ENCODE measurements at places on chromosomes 12 and 14.

DNA sequence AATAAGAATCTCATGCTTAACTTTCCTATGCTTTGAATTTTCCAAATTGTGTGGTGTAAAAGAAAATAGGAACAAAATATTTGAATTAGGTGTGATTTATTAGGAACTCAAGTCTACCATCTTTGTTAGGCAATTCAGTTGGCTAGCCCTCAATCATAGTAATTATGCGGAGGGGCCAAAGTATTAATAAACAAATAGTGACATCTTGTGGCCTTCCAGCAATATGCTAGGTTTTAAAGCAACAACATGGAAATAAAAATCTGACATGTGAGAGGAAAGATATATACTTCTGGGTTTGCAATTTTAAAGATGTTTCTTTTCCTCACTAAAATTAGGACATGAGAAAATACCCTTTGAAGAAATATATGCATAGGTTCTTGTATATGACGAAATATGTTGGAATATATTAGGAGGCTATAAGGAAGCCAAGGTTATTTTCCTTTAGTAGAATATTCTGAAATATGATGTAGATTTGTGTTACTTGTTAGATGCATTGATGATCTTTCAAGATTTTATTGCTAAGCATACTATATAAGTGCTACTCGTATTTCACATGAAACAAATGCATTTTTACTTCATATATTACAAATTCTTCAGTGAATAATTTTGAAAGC lies 200.4 kb downstream of the PTPRO start:
- DNase-seq: no peak

- DNase-seq: no peak
These were observed 6.6 kb downstream of the KRT6A start for GRCh38 chr12:52486166-52487105.

- DNase-seq: no peak
These were observed 379.0 kb downstream of the CCER1 start for GRCh38 chr12:90575995-90576394.

DNA sequence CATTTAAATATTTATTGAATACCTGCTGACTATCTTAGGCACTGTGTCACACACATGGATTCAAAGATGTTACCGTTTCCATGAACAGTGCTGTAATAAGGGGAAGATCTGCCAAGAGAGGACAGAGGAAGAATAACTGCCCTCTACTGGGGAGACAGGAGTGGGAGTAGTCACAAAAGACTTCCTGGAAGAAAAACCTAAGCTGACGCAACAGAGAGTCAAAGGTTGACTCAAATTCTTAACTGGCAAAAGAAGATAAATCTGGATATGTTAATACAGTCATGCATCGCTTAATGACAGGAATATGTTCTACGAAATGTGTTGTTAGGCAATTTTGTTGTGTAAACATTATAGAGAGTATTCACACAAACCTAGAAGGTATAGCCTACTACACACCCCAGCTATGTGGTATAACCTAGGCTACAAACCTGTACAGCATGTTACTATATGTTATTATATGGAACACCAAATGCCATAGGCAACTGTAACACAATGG lies 51.5 kb downstream of the DCAF5 start:
- DNase-seq: no peak

DNA sequence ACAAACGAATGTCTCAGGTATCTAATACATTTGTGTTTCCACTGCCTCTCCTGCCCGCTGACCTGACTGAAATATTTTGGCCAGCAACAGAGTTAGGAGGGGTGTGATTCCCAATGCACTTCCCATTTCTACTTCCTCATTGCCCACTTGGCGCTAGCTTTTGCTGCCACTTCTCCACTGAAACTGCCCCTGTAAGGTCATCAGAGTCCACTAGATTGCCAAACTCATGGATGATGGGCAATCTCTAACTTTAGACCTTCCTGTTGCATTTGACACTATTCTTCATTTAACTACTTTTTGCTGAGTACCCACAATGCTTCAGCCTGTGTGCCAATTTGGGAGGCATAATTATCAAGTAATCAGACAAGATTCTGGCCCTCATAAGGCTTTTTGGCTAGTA lies 40.8 kb downstream of the GPR65 start:
- DNase-seq: no peak

- DNase-seq: no peak
These were observed 115.4 kb downstream of the EXOC5 start for GRCh38 chr14:57153286-57153685.

DNA sequence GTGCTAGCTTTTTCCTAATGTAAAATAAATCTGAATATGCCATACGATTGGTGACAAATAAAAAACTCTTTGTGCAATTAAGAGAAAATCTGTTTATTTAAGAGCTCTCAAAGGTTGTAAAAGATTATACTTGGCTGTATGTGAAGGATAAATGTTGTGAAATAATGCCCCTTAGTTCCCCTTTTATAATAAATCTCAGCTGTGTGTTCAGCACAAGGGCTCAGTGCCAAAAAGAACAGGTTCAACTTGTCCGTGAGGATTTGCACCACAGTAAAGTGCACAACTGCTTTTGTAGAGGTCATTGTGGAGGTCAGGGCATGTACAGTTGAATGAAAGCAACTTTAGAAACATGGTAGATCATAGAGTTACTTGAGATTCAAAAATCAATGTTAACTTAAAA lies 118.6 kb downstream of the TRMT5 start:
- DNase-seq: no peak

DNA sequence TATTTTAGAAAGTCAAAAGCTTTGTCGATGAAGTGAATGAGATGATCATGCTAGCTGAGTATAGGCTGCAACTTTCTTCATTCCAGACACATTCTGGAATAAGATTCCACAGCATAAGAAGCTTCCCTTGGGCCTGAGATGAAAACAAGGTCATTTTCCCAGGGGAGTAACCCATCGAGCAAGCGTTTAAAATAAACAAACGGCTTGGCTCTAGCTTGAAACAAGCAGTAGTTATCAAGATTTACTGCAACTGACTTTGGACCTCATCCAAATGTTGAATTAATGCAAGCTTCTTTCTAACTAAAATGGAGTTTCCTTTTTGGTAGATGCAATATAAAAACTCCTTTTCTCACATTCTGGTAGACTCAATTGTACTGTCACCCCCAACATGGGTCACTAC lies 23.0 kb downstream of the KCNJ8 start:
- DNase-seq: no peak

DNA sequence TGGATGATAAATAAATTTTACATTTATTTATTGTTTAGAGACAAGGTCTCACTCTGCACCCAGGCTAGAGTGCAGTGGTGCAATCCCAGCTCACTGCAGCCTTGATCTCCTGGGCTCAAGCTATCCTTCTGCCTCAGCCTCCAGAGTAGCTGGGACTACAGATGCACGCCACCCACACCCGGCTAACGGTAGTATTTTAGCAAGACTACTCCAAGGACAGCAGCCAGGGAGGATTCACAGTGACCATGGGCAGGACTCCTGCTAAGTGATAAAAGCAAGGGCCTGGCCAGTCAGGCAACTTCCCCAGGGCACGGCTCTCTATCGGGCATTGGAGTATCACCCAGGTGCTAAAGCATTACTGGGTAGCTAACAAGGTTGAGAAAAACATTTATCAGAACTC lies 55.4 kb downstream of the ARL6IP4 start:
- DNase-seq: no peak

DNA sequence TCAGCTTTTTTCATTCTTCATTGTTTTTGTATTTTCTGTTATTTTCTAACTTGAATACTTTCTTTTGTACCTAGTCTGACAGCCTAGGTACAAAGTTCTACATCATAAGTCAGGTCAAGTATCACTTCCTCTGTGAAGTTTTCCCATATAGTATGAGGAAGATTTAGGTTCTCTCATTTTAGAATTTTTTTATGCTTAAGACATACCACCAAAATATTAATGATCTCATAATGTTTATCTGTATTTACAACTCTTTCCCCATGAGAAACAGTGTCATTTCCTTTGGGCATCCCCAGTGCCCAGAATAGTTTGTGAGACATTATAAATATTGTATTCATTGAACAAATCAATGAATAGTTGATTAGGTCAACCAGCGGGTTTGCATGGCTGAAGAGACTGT lies 3.1 kb upstream of the ATF7IP start:
- no peak for DNase-seq

DNA sequence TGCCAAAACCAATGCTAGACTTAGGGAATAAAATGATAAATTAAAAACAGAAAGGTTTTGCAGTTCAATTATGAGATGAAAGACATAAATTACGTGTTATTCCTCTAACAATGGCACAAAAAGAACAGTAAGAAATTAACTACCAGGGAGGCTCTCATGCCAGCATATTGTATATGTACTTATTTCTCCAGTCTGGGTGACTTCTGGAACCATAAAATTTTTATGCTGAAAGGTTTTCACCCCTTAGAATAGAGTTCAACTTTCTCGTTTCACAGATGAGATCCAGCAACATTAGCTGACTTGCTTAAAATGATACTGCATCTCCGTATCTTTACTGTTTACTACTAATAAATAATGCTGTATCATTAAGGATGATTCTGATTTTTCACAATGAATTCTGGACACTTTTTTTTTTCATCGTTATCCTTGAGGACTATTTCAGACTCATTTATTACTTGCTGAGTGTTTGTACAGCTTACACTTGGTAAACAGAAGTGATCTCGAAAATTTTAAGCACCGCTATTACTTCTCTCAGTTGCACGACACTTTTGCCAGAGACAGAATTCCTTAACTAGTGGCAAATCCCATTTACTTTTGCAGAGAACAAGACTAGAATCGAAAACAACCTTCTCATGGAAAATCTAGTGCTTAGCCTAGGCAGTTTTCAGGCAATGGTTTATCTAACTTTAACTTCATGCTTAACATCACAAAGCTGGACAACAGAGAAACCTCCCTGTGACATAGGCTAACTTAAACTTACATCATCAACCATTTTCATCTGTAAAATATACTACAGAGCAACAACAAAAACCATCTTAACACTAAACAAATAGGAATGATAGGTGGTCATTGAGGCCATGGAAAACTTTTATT lies 2.7 kb downstream of the RSRC2 start:
- DNase-seq: no peak
